ENCODE measurements at places on chromosomes 6 and 20.
A peak's percentile ranks its signal among the peaks of the same experiment; 100 is the strongest.

DNA sequence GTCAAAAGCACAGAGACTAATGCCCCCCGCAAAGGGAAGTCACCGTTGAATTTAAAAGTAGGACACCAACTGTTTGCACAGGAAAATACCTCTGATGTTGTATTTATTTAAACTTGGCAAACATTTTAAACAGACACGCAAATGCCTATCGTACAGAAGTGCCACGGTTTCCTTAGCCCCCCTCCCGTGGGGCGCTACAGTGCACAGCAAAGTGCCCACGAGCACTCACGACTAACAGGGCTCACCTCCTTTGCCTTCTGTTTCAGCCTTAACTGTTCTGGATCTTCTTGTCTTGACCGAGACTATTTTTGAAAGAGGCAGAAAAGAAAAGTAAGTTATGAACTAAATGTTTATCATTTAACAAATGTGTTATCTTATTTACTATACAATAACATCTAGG, 67.8 kb downstream of the TAF4 start:
- DNase-seq, result no peak

GRCh38 chr6:47529734-47530133, 52.1 kb downstream of the CD2AP start:
- no peak for DNase-seq

DNA sequence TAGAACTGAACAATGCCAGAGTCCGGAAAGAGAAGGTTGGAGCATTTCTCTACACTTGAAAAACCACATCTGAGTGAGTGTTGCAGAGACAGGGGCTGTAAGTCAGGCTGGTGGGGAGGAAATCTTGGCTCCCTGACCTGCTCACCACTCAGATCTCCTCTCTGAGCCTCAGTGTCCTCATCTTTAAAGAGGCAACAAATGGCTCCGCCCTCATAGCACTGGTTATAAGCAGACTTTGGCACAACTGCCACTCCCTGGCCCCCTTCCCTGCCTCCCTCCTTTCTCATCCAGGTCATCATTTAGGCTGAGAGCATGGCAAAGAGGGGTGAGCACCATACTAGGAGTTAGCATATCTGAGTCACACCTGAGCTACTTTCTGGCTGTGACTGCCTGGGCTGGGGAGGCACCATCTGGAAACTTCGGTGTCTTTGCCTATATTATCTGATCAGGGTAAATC, 10.6 kb downstream of the SIRPG start:
- peak; percentile 62 for DNase-seq

GRCh38 chr6:54217018-54217417, 91.2 kb upstream of the TINAG start:
- DNase-seq, result no peak

DNA sequence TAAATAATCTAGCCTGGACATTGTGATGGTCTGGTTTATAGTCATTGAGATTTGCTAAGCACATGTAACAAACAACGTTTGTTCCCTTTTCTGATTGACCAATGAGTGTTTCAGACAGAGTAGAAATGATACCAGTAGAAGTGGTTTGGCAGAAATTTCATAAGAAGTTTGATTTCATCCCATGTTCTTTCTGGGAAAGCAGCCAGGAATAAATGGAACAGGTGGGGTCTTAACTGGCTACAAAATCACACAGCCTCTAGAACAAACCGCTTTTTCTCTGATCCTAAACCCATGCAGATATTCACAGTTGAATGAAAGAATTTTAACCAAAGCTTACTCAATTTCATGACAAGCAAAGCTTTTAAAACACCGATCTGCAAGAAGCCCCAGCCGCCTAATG, 227.5 kb downstream of the UST start:
- DNase-seq, result no peak

- no peak for DNase-seq
Observed at GRCh38 chr6:144993870-144994269, 708.7 kb downstream of the UTRN start.

GRCh38 chr20:12963416-12963815, 45.4 kb upstream of the SPTLC3 start:
- DNase-seq, result no peak

- no peak for DNase-seq
Observed at GRCh38 chr6:167267921-167268401, 23.2 kb upstream of the UNC93A start.

GRCh38 chr6:25930532-25931410, at the start of gene SLC17A2:
SLC17A2 (minus strand) TSS chr6:25930691; CDS start chr6:25925796, 4,895 bp downstream.
- DNase-seq, result no peak
